HT1080 (cell line): ENCODE measurements at places on chromosomes 6 and 20. TPM values are rescaled to one million over a fixed set of nuclear protein-coding genes. Genes with fewer than 3 reads are reported as not detected.

- peak; percentile 78 for DNase-seq
These were observed 15.4 kb downstream of the ENPP3 start for GRCh38 chr6:131652472-131652871.

DNA sequence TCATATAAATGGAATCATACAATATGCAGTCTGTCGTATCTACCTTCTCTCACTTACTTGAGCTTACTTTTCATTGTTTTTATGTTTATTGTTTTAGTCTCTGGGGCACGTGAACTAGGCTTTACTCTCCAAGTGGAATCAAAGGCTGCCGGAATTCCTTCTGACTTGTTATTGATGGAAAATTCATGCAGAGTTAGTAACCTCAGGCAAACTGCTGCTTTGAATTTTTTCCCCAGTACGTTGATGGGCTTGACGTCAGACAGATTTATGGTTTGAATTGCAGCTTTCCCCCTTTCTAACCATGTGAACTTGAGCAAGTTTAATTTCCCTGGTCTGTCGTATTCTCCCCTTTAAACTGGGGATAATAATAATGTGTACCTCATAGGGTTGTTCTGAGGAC, 68.6 kb downstream of the ZDHHC14 start:
- no peak for DNase-seq

DNA sequence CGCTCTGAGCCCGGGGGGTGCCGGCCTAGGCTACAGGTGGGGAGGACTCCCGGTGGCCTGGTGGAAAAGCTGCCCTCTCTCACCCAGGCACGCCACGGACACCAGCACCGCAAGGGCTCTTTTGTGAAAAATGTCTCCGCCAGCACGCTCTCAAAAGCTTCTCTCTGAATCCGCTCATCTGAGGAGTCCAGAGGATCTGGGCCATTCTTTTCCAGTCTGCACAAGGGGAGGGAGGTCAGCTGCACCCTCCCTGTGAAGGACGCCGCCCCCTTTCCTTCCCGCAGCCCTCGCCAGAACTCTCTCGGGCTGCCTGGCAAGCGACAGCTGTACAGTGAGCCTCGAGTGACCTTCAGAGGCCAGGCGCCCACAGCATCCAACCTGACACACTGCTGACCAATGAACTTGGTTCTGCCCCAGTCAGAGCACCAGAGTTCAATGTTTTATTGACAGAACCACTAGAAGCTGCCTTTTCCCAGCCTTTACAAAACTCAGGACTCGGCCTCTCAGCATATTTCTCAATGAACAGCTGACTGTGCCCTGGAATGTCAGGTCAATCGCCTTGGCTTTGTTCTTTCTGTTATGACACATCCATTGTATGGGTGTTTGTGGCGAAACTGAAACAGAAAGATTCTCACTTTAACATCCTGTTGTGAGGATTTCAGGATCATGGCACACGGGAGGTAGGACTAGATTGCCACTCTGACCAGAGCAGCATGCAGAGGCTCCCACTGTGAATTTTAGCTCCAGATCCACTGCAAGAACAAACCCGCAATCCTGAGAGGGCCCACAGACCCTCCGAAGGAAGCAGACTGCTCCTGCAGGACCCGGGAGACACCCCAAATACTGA, 26.7 kb downstream of the SERPINB9 start:
- peak; percentile 83 for DNase-seq

DNA sequence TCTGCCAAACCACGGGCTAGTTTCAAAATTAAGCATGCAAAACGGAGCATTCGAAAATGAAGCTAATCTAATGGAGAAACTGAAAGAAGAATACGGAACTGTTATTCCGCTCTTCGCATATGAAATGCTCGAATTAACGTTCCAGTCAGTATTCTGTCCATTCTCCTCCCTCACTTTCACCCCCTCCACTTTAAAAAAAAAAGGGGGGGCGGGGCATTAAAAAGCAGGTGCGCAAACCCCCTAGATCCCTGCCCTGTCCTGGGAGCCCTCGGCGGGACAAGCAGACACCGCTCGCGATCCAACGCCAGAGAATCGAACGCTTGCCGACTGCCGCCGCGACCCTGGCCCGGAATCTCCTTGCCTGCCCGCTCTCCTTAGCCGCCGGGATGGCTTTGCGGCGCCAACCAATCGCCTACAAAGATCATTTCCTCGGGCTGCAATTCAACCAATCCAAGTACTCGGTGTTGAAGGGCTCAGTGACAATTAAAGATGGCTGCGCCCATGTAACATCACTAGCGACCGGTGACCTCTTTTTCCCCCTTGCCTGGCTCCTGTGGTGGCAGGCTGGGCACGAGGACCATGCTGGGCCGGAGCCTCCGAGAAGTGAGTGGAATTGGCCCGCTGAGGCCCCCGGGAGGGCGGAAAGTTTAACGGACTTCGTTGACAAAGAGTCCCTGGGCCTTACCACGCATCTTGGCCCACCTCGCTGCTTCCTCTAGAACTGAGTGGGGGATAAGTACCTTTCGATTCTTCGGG, at the start of the genes QRSL1 and RTN4IP1:
QRSL1 (plus strand) TSS at position 476 of the 756 bp plus-strand sequence; CDS start at position 580, 104 bp downstream.
RTN4IP1 (minus strand) TSS at position 396 of the 756 bp plus-strand sequence. CDS start 477 bp downstream, outside the sequence.
- DNase-seq: peak; percentile 90

GRCh38 chr6:100466410-100467128, 1.8 kb upstream of the SIM1 start:
- DNase-seq: no peak

DNA sequence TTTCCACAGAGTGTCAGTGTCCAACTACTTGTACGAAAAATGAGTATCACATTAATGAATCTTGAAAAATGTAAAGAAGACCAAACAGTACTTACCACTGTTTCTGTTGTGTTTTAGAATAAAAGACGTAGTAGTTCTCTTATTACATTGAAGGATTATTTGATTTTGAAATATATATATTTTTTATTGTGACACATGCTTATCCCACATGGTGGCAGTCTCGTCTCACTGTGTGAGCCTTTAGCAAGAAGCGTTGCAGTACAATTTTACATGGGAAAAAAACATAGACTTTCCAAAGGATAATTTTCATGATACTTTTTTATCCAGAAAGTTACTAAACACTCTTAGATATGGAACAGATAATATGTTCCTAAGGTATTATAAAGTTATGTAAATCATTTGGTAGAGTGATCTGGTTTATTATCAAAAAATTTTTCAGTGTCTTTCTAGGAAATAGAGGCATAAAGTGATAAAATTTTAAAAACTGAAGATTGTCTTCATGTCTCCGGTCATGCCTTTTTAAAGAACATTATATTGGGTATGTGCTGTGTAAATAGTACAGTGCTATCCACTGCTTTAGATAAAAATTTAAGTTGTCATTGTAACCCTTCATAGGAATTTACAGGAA, 117.5 kb upstream of the SAMD5 start:
- no peak for DNase-seq

GRCh38 chr20:46905364-46906125, 10.9 kb downstream of the EYA2 start:
- no peak for DNase-seq

SMLR1 gene
- not detected in 2 replicates for total RNA-seq

GRCh38 chr20:62752671-62753501, 43.4 kb upstream of the MRGBP start:
- DNase-seq: no peak

DNA sequence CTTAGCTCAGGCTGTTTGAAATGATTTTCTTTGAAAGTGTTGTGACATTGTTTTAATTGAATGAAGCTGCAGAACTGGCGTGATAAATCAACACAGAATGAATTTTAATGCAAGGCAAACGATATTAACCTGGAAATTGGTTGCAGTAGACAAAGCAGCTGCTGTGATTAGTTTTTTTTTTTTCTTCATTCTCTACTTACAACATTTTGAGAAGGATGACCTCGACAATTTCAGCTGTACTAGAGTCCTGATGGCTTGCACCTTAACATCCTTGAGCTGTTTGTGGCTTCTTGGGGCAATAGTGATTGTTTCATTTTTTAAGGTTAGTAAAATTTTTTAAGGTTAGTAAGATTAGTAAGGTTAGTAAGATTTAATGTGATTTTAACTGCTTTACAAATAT, 54.2 kb downstream of the QKI start:
- DNase-seq: no peak

GSS gene
- total RNA-seq: 91.8 and 95.1 TPM in 2 replicates

NHLRC1 gene
- total RNA-seq: 0.31 TPM in 1 of 2 replicates, not detected in the other

C6orf15 gene
- total RNA-seq: not detected in 2 replicates

DNA sequence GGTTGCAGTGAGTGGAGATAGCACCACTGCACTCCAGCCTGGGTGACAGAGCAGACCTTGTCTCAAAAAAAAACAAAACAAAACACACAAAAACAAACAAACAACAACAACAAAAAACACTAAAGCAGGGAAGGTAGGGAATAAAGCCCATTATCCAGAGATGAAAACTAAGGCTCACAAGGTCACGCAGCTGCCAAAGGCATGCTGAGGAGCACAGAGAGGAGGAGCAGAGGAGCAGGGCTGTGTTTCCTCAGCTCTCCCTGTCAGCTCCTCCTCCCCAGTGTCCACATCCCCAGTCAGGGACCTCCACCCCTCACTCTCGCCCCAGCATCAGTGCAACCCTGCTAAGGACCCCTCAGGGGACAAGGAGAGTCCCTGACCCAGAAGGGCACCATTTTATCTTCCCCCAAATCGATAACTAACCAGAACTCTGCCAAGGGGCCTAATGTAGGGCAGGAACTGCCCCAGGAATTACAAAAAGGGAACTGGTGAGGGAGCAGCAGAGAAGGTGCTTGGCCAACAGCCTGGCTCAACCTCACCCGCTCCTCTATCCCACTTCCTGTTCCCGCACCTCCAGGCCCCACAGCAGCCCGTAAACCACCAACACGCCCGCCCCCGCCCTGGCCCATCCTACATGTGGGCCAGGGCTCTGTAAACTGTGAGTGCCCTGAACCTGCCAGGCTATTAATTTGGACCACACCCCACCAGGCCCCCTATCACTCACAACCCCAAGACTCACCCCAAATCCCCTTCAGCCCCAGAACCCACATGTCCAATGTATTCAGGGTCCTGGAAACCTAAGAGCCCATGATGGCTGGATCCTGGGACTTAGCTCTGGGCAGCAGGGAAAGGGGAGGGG, 9.0 kb downstream of the TEAD3 start:
- peak; percentile 61 for DNase-seq

GRCh38 chr6:125826695-125827463, 36.1 kb downstream of the NCOA7 start:
- no peak for DNase-seq

- DNase-seq: no peak
These were observed 128.1 kb downstream of the ISM1 start for GRCh38 chr20:13349235-13349604.

GRCh38 chr20:17683218-17684076, 1.4 kb upstream of the RRBP1 start:
- DNase-seq: no peak

SLC22A7 gene
- not detected in 2 replicates for total RNA-seq

DNA sequence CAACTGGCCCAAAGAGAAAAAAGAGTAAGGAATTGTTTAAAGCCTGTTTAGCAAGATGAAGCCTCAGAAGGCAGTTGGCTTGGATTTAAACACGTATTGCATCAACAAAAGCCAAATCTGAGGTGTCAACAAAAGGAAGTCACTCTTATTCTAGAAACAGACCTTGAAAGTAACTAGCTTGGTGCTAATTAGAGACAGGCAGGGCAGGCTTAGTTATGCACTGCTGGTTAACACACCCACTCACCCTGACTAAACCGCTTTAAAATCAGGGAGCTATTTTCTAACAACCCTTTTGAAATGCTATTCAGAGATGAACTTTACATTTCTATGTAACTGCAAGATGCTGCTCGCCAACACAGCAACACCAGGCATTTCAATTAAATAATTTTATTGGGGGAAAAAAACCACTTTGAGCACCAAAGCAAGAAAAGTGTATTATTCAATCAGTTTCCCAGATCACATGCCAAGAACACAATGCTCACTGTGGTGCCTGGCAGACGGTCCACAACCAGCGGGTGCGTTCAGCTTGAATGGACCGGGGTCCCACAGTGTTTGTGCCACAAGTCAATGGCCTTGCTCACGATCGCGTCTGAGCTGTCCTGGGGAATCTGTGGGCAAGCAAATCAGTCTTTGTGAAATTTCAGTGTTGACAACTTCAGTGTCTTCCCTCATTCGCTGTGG, 23.6 kb downstream of the TBC1D7 start:
- DNase-seq: no peak

- DNase-seq: peak; percentile 74
These were observed 399.8 kb downstream of the BTBD9 start for GRCh38 chr6:38239719-38240451.

CLPSL2 gene
- not detected in 2 replicates for total RNA-seq

- DNase-seq: peak; percentile 64
These were observed 247.5 kb downstream of the TMEM242 start for GRCh38 chr6:157075549-157076450.

FAXC gene
- 5.9 and 6.2 TPM in 2 replicates for total RNA-seq
